IPS DF 19.7 (cell line): ENCODE measurements at places on chromosomes 16 and 17.

- no peak for DNase-seq
Measured at GRCh38 chr17:20033415-20033814, 24.3 kb downstream of the SPECC1 start.

DNA sequence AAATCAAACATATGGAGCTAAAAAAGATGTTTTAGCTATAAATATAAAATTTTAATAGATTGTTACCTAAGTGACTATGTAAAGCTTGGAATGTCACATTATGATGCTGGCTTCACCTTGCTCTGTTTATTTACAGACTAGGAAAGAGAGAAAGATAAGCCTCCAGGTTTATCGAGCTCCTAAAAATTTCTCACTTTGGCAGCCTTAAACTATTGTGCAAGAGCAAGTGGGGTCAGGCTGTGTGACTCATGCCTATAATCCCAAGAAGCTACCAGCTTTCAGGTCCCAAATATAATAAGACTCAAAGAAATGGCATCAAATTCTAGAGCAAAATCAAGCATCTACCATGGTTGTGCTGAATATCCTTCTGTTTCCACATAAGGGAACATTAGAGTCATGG, 34.3 kb upstream of the PRSS54 start:
- DNase-seq: no peak

- DNase-seq: peak; percentile 40
Measured at GRCh38 chr17:57735707-57736106, 9.4 kb downstream of the CCDC182 start.

DNA sequence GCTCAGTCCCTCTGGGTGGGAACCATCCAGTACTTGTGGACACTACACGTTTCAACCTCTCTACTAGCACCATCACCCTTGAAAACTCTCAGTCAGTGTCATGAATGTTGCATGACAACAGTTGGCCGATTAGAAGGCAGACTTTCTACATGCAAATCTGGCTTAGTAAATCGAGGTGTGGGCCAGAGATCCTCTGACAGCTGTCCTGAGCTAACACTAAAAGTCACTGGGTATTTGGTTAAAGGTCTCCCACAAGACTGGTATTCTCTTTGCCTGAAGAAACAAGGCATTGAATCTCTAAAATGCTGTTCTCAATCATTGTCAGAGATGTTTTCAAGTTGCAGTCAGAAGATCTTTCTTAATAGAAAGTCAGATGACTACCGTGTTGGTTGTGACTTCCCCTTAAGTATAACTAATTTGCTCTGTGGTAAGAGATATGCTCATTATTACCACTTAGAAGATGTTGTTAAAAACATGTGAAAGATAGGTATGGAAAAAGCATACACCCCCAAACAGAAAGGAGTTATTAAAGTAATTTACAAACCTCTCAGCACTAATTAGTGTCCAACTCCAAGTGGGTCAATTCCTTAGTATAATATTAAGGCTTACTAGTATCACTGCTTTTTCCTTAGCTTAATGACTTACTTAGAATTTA, 62.3 kb downstream of the WNT3 start:
- no peak for DNase-seq

DNA sequence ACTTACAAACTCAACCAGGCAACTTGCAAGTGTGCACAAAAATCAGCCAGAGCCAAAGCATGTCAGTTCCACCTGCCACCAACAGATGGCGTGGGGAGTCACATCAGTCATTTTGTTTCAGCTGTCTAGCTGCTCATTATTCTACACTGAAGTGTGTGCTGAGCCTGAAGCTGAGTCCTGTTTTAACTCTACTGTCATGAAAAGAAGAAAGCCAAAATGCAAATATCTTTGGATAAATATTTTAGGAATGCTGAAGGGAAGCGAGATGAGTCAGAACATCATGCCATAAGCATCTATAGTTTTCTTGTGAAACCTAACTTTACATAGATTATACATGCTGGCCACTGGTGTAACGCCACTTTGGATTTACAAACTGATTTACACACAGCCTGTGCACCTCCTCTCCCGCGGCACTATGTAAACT, 172.6 kb downstream of the CDK5R1 start:
- peak; percentile 28 for DNase-seq

DNA sequence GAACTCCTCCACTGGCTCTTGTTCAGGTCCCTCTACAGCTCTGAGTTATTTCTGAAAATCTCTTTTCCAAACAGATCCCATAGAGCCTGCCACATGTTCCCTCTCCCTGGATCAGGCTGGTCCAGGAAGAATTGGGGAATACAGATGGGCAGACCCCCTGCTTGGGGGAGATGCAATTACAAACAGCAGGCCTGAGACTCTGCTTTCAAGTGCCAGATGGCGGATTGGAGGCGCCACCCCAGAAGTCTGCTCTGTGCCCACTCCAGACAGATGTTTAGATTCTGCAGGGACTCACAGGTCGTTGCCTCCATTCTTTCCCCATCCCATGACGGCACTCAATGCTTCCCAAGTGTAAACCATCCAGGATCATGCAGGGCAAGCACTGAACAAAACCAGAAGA, 316.6 kb downstream of the SLC39A11 start:
- no peak for DNase-seq

DNA sequence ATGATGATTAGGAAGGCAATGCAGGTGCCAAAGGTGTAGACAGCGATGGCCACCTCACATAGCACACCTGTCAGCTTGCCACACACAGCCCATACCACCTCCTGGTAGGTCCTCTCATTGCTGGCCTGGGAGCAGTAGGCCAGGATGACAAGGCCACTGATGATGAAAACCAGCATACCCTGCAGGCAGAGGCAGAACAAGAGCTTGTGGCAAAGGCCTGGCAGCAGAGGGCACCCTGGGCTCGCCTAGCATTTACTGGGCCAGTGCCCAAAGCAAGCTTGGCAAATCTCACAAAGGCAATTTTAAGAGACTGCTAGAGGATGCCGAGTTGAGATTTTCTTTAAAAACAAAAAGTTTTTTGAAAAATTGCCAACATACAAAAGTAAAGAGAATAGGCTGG, 5.9 kb downstream of the SLC38A7 start:
- DNase-seq: no peak

- DNase-seq: no peak
Measured at GRCh38 chr16:47861999-47862398, 293.8 kb downstream of the ABCC12 start.

- no peak for DNase-seq
Measured at GRCh38 chr17:75271955-75272847, 1.2 kb upstream of the MIF4GD start.

GRCh38 chr16:73735018-73735417, 561.6 kb upstream of the PSMD7 start:
- no peak for DNase-seq

DNA sequence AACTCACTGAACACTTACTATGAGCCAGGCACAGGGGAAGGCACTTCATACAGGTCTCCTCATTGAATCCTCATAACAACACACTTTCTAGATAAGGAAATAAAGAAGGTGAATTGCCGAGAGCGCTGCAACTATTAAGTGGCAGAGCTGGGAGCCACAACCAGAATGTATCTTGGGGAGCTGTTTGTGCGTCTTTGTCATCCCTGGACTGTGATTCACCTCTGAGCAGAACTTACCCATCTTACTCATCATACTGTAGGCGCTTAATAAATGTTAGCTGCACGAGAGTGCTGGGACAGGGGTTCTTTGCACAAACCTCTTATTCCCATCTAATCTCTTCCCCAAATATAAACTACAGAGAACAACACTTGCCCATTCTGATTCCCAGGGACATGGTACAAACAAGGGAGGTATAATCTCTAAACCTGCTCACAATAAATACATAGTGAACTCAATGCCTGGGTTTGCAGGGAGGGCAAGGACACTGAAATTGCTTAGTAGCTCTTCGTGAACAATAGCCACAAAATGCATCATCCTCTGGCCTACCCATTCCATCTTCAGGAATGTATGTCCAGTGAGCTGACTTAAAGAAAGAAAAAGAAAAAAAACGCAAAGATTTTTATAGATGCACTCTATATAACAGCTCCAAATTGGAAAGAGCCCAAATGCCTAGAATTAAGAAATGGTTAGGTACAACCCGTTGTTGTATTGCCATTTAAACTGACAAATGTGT, 43.0 kb downstream of the MYO18A start:
- no peak for DNase-seq

DNA sequence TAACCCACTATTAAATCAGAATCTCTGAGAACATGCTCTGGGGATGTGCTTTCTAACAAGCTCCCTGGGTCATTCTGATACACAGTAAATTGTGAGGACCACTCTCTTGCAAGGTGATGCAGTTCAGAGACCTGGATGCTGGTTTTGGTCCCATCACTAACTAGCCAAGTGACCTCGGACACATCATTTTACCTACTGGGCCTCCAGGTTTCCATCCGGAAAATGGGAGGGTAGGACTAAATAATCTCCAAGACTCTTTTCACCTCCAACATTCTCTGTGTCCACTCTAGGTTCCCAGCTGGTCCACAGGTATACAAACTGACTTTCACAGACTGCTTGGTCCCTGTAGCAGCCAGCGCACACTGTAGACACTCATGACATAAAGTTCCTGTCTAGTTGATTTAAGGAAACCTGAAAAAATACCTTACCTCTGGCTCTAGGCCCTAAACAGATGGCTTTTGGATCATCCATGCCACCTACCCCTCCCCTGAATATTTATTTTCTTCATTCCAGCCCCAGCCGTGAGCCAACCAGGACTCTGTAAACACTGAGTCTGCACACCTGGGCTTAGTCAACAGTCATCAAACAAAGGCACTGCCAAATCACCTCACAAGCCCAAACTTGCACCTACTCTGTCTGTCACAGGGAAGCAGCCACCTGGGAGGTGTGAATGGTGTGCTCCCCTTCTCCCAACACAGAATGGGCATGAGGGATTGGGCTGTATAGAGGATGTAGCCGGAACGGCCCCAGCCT, 51.3 kb upstream of the MRPS23 start:
- DNase-seq: no peak

GRCh38 chr17:81471818-81472456, 40.7 kb downstream of the ACTG1 start:
- no peak for DNase-seq
